ENCODE measurements at places on chromosomes 2 and 18.

- no peak for DNase-seq
Observed at GRCh38 chr18:59917422-59917821, 17.6 kb downstream of the PMAIP1 start.

DNA sequence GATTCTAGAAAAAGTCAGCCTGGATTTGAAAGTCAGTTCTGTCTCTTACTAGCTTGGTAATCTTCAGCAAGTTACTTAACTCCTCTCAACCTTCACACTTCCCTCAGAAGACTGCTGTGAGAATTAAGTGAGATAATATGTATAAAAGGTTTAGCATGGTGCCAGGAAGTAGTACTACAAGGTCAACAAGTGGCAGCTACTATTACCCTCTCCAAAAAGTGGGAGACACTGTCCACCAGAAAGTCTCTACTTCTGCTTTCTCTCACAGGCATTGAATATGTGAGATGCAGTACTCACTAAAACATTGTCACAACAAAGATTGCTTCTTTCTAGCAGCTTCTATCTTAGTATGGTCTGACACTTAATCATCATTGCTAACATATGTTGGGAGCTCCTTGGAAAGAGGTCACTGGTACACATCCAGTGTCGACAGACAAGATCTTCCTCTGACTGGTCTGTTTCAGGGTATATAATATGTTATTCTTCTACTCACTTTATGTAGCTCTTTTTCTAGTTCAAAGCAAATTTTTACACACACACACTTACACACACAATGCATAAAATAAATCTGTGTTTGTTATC, 47.9 kb downstream of the DOCK10 start:
- DNase-seq = no peak

GRCh38 chr18:44197832-44198611, 482.7 kb upstream of the SETBP1 start:
- DNase-seq = no peak

DNA sequence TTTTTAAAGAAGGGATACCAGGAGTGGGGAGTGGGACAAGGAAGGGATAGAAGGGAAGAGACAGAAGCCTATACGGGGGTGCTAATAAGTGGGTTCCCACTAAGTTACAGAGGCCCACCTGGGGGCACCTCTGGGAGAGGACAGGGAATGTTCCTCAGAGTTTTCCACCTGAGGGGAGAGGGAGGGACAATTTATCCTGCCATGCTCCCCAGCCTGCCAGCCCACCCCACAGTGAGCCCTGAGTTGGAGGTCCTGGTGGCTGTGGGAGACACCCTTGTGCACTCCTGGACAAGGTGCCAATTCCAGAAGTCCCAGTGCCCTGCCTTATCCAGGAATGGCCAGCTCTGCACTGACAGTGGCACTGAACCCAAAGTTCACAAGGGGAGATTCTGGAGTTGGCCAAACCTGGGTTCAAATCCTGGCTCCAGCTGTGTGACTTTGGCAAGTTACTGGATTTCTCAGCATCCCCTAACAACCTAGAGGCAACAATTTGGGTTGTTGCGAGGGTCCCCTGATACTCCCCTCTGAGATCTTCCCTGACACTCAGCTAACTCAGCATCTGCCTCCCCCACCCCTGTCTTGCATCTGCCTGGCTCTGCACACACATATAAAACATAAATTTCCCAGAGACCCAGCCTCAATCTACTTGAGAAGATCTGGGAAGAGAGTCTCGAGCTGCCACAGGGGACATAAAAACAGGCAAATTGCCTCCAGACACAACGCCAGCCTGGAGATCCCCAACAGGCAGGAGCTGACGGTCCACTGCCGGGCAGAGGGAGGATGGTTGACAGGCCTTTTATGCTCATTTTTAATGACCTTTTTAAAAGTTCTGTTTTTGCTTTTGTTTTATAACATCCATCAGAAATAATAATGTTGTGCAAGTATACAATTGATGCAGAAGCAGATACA, 98.7 kb upstream of the ST3GAL5 start:
- no peak for DNase-seq

- DNase-seq = no peak
Observed at GRCh38 chr18:42412896-42413295, 457.9 kb downstream of the PIK3C3 start.

GRCh38 chr2:65204461-65205210, 23.0 kb upstream of the ACTR2 start:
- DNase-seq = no peak

Data from stimulated activated CD8-positive, alpha-beta memory T cell treated with anti-CD3 and anti-CD28 coated beads, Interleukin-12 subunit alpha, Interleukin-12 subunit beta, amount 100 ng/mL, for 1 hour (primary cell).